Hematopoietic multipotent progenitor cell treated with erythropoietin and hydrocortisone succinate and interleukin-3 and kit ligand, for 4 days (in vitro differentiated cells): ENCODE measurements at places on chromosomes 4 and X.

DNA sequence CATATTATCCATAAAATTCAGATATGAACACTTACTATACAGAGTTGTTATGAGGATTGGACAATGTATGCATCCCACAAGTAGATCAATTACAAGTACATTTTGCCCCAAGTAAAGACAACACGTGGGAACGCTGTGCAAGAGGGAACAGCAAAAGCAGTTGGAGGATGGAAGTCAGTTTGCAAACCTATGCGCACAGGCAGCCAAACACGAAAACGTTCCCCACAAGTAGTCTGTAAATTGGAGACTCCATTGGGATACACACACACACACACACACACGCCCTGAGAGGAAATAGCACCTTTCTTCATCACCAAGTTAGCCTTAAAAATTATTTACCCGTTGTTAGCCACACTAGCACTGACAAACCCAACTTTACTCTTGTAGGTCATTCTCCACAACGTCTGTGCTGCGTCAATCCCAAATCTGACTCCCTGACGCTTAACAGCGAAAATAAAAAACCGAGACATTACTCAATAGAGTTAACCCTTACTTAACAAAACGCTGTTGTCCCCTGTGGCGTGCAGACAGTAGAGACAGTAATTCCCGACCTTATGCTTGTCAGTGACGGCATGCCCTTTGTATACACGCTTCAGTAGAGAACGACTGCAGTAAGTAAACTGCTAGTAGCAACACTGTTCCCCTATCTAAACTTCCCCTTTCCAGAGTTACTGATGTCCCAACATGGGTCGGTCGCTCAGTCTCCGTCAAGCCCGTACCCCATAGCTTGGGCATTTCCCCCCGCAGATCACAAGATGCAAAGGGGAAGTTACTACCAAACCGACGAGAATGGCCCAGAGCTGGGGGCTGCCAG lies 730 bp downstream of the MANBA start:
- peak; percentile 95 for DNase-seq

DNA sequence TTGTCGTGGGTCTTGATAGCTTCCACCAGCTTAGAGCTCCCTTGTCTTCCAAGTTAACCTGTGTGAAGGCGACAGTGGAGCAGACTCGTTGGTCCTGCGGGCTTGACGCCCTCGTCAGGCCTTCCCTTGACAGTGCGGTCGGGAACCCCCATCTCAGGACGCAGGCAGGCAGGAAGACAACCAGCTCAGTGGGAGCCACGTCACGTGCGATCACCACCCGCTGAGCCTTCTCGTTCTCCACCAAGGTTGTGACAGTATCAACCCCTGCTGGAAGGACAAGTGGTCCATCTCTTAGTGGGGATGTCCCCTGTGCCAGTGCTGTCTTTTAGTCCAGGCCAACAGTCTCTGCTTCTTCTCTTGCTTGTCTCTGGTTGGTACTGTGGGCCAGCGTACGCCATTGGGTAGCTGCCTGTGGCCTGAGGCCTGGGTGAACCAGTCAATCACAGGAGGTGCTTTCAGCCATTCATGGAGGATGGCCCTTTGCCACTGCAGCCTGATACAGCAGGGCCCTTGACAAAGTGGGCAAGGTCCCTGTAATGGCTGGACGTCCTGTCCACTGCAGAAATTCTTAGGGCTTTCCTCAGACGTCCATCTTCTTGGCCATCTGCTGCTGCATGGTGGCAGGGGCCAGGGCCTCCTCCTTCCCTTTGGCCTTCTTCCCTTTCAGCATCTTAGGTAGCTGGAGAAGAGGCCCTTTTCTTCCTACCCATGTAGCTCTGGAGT lies 31.4 kb downstream of the RGS12 start:
- no peak for DNase-seq

GRCh38 chrX:46311581-46312120 lies 233.6 kb downstream of the ZNF674 start:
- DNase-seq: no peak

DNA sequence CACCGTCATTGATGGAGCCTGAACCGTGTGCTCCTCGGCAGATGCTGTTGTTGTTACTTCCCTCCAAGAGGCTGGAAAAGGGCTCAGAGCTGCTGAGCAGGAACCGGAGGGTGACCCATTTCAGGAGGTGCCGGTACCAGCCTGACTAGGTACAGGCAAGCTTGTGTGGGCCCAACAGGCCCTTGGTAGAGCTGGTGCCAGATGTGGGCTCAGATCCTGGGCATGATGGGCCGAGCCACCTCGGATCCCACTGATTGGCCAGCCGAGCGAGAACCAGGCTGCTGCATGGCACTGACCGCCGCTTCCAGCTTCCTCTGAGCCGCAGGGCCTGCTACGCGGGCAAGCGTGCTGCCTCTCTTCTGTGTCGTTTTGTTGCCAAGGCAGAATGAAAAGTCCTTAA lies 33.7 kb downstream of the NOP14 start:
- no peak for DNase-seq

DNA sequence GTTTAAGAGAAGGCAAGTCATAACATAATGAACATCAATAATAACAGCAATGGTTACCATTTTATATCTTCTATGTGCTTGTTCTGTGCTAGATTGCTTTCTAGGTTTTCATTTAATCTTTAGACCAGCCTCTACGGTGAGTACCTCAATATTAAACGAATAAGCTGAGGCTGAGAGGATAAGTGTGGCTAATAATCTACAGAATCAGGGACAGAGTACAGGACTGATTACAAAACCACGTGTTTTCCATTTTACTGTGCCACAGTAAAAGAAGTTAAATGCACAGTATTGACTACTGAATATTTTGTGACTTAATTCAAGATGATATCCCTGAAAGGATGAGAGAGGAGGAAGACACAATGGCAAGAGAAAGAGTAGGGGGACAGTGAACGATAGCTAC lies 56.3 kb downstream of the HUWE1 start:
- DNase-seq: no peak

DNA sequence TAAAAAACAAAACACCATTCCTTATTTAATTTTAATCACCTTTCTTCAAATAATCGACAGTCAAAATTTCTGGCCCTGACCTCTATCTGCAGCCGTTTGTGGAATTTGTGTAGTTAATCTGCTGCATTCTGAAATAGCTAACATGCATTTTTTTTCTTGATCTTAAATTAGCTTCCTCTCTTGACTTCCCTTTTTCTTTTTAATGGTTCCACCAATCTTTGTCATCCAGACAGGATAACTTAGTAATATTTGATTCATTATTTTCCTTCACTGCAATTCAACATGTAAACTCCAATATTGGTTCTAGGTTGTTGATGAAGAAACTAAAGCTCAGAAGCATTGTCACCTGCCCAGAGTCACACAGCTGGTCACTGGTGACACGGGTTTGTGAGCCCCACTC lies 77.3 kb downstream of the ARHGAP10 start:
- DNase-seq: peak; percentile 66

- peak; percentile 8 for DNase-seq
These were observed 31.3 kb upstream of the TFDP3 start for GRCh38 chrX:133249266-133250058.

DNA sequence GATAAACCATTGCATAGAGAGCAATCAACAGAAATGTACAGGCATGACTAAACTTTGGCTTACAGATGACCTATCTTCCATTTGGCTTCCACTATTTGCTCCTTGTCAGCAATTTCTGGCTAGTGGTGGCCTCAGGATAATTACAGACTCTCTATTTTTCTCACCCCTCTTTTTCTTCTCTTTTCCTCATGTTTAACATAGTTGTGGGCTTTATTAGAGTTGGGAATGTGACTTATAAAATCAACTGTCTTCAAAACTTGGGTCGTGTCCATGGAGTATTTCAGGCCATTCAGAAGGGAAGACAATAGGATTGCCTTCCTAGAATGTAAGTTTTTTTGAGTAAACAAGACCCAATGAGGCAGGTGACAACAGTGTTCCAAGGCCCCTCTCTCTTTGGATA lies 236.2 kb downstream of the FRAS1 start:
- no peak for DNase-seq

- DNase-seq: peak; percentile 73
These were observed 93.2 kb downstream of the WFS1 start for GRCh38 chr4:6362896-6363295.

GRCh38 chr4:86220121-86220520 lies 139.7 kb downstream of the MAPK10 start:
- DNase-seq: no peak

DNA sequence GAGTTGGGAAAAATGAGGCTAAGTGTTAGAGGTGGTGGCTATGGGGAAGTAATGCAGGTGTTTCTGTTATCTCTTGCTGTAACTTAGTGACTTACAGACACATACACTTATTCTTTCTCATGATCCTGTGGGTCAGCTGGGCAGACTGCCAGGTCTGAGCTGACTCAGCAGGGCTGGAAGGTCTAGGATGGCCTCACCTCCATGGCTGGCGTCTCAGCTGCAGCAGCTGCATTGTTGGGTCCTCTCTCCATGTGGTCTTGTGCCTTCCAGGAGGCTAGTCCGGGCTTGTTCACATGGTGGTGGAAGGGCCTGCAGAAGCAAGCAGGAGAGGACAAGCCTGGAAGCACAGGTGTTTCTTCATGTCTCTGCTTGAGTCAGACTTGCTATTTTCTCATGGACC lies 172.7 kb downstream of the NHS start:
- peak; percentile 49 for DNase-seq

GRCh38 chrX:155966876-155967275 lies 30.6 kb upstream of the IL9R start:
- DNase-seq: peak; percentile 93

GRCh38 chrX:138034136-138034535 lies 468.2 kb downstream of the ZIC3 start:
- peak; percentile 1 for DNase-seq

GRCh38 chrX:25925946-25926345 lies 212.2 kb upstream of the MAGEB18 start:
- DNase-seq: no peak

- no peak for DNase-seq
These were observed 5.6 kb downstream of the GAR1 start for GRCh38 chr4:109821185-109821584.

- DNase-seq: no peak
These were observed 33.9 kb upstream of the AFAP1 start for GRCh38 chr4:7973545-7973981.

DNA sequence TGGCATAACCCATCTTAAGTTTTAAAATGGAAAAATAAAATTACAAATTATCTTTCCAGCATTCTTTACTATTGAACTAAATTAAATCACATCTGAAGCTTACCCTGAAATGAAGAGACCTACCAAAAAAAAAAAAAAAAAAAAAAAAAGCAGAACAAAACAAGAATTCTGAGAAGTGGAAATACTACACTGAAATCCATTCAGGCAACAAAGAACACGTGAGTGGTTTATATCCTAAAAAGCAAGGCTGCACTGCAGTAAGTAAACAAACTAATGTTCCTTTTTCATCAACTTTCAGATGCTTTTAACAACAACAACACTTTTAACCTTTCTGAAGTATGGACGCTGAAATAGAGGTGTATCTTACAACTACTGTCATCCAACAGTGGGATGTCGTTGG lies 7.5 kb downstream of the FRYL start:
- no peak for DNase-seq

- DNase-seq: no peak
These were observed 49.4 kb downstream of the LEF1 start for GRCh38 chr4:108119199-108119800.

- no peak for DNase-seq
These were observed 70.1 kb downstream of the TMEM47 start for GRCh38 chrX:34586936-34587335.

GRCh38 chr4:84847978-84848377 lies 118.5 kb downstream of the WDFY3 start:
- no peak for DNase-seq

GRCh38 chr4:174316954-174317353 lies 33.2 kb downstream of the CEP44 start:
- DNase-seq: no peak

DNA sequence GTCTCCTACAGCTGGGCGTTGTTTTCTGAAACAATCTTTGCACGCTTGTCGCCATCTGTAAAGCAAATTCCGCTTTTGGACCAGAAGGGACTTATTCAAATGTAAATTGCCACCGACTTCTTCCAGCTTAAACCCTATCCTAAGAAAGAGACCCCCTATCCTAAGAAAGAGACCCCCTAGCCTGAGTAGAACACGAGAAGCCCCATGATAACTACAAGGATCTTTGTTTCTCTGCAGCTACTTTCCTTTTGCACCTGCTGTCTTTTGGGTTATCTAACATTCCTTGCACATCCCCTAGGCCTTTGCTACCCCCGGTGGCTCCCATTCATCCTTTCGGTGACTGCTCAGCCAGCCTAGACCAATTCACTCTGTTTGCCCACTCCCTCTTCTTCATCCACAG lies 536.0 kb upstream of the PRKX start:
- DNase-seq: no peak

GRCh38 chr4:24150034-24150433 lies 260.2 kb upstream of the PPARGC1A start:
- no peak for DNase-seq

DNA sequence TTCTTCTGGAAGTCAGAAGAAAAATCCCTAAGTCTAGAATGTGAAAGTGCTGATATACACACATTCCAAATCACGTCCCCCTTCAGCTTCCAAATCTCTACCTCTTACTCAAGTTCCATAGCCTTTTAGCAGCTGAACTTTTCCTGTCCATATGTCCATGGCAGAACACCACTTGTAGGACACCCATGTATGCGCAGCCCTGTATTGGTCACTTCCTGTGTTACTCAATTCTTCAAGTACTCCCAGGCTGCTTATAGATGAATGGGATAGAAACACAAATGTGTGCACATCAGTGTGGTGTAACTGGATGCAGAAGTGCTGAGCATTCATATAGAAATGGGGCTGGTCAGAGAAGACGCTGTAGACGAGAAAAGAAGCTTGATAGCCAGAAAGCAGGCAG lies 18.8 kb downstream of the SRPX2 start:
- DNase-seq: no peak

GRCh38 chrX:150238632-150239382 lies 124.3 kb upstream of the MAMLD1 start:
- DNase-seq: no peak

GRCh38 chr4:177401658-177402273 lies 40.5 kb downstream of the AGA start:
- peak; percentile 5 for DNase-seq

- no peak for DNase-seq
These were observed 678.1 kb downstream of the FAT4 start for GRCh38 chr4:125992891-125993290.

GRCh38 chrX:57367649-57368048 lies 81.1 kb downstream of the FAAH2 start:
- no peak for DNase-seq

- DNase-seq: no peak
These were observed 117.3 kb upstream of the NOCT start for GRCh38 chr4:138898282-138898681.

GRCh38 chrX:15848576-15848975 lies 6.0 kb downstream of the AP1S2 start:
- no peak for DNase-seq

DNA sequence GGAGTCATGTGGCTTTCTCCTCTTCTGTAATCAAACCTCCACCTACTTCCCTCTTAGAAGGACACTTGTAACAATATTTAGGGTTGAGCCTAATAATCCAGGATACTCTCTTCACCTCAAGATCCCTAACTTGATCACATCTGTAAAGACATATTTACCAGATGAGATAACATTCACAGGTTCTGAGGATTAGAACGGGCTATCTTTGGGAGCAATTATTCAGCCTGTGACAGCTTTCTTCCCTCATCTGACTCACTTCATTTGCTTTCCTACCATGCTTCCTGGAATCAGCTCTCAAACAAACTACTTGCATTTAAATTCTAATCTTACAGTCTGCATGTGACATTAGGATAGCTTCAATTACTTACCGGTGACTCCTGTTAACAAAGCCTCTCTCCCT lies 133.5 kb upstream of the NDST3 start:
- DNase-seq: no peak
